ENCODE measurements at places on chromosomes 2 and 18.

- DNase-seq: no peak
Measured at GRCh38 chr2:15766303-15766861, 174.0 kb upstream of the MYCN start.

GRCh38 chr2:38129481-38129880 is 53.5 kb upstream of the CYP1B1 start:
- DNase-seq: no peak

DNA sequence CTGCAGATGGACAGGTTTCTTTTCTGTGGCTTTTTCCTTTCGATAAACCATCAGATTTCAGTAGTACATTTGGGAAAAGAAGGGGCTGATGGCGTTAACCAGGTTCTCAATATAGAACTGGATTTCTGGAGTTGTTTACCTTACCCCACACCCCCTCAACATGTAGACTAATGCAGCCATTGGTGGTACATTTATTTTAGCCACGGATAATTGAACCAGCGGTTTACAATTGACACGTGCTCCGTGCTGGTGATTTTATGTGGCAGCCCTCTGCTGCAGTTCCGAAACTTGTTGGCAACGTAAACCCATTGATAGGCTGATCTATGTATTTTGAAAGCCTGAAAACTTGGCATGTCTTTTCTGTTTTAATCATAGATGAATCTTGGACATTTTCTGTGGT is 5.4 kb downstream of the SOX11 start:
- no peak for DNase-seq

DNA sequence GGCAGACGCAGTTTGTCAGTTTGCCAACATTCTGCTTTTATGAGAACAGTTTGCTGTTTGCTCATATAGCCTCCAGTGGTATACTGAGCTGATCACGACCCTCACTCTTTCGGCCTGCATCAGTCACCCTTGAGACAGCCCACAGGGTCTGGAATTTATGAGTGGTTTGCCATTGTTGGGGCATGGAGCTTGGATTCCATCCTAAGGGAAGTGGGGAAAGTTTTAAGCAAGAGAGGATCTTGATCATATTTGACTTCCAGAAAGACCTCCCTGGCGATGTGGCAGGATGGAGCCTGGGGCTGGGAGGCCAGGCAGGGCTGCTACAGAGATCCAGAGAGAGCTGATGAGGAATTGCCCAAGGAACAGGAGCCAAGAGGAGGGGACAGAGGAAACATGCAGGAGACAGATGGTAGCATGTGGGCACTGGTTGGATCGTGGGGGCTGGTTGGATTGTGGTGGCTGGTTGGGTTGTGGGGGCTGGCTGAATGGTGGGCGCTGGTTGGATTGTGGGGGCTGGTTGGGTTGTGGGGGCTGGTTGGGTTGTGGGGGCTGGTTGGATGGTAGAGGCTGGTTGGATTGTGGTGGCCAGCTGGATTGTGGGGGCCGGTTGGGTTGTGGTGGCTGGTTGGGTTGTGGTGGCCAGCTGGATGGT is 27.3 kb upstream of the GPR17 start:
- no peak for DNase-seq

- DNase-seq: no peak
Measured at GRCh38 chr2:190188289-190188688, 125.8 kb upstream of the MSTN start.

All from GM03348 (cell line).